RWPE1 (cell line): ENCODE measurements at places on chromosomes 12 and 14.

DNA sequence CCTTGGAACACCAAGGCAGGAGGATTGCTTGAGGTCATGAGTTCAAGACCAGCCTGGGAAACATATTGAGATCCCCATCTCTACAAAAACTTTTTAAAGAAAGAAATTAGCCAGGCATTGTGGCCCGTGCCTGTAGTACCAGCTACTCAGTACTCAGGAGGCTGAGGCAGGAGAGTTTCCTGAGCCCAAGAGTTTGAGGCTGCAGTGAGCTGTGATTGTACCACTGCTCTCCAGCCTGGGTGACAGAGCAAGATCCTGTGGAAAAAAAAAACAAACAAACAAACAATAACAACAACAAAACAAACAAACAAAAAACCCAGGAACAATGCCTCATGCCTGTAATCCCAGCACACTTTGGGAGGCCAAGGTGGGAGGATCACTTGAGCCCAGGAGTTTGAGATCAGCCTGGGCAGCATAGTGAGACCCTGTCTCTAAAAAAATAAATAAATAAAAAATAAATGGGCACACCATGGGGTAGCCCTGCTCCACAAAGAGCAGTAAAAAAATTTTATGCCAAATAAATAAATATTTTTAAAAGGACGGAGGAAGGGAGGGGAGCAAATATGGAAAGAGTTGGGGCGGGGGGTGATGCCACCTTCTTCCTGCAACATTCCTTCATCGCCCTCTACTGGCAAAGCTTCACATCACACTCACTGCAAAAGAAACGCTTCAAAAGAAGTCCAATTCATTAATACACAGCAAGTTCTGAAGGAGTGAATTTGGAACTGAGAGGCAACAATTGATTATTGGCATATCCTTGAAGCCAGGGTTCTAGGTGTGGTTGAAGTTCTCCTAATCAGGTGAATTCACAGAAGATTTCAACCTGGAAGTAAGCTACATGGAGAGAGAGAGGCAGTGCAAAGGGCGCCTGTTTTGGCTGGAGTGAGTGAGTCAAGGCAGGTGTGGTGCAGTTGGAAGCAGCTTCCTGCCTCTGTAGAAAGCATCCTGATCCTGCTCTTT is 8.8 kb upstream of the GNPTAB start:
- peak; percentile 63 for DNase-seq

DNA sequence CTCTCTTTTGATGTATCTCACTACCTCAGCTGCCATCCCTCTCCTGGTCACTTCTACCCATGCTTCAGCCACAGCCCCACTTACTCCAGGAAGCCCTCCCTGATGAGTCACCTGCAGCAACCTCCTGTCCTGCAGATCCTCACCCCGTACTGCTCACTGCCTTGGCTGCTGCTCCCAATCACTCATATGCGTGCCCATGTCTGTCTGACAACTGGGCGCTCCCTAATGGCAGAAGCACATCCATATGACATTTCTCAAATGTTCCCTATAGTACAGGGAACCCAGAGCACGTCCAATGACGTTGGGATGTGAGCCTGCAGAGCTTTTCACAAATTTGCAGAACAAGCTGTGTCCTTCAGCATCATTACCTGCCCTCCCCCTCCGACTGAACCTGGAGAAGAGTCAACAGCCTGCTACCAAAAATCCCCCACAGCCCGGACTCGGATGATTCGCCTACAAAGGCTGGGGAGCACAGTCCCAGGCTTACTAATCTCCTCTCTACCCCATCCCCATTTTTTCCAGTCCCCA is 90.0 kb downstream of the SINHCAF start:
- DNase-seq = no peak

DNA sequence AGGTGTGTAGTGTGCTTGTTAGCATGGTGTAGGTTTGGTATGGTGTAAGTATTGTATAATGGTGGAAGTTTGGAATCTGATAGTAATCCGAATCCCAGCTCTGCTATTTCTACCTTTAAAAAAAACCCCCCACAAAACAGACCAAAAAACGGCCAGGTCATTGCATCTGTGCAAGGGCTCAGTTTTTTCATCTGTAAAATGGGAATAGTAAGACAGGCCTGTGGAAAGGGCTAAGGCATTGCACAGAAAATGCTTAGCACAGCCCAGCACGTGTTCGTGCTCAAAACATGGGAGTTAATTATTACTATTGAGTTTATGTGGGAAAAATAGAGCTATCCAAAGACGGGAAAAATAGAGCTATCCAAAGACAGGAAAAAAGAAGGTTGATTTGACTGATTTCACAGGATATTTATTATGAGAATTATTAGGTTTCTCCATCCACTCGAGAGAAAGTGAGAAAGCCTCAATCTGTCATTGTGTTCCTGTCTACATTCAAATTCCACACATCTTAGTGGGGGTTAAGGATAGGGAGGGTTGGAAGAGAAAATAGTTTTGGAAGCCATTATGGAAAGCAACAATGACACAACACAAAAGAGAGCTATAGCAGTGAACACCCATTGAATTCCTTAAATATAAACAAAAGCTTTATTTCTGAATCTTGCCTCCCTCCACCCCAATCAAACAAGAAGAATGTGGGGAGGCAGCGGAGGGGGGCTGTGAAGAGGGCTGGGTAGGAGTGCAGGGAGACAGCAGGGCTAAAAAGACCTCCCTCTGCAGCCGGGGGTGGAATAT is 126.8 kb upstream of the MAX start:
- DNase-seq = no peak

GRCh38 chr14:69226178-69226577 is 33.8 kb upstream of the GALNT16 start:
- no peak for DNase-seq

DNA sequence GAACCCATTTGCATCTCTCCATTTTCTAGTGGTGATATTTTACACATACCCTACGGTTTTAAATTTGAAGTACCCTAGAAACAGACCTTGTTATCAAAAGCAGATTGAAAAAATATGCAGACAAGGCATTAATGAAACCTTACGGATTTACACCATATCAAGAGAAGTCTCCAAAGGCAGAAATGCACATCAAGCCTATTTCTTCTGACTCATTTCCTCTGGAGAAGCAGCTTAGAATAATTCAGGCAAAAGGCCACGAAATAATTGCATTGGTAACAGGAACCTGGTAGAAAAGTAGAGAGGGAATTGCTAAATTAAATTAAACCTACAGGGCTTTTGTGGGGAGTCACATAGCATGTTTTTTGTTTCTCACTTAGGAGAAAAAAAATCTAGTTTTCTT is 34.7 kb downstream of the KICS2 start:
- no peak for DNase-seq

GRCh38 chr14:74638066-74638465 is 26.0 kb upstream of the LTBP2 start:
- no peak for DNase-seq

GRCh38 chr12:62631471-62632410 is 165.1 kb downstream of the MON2 start:
- DNase-seq = peak; percentile 46

DNA sequence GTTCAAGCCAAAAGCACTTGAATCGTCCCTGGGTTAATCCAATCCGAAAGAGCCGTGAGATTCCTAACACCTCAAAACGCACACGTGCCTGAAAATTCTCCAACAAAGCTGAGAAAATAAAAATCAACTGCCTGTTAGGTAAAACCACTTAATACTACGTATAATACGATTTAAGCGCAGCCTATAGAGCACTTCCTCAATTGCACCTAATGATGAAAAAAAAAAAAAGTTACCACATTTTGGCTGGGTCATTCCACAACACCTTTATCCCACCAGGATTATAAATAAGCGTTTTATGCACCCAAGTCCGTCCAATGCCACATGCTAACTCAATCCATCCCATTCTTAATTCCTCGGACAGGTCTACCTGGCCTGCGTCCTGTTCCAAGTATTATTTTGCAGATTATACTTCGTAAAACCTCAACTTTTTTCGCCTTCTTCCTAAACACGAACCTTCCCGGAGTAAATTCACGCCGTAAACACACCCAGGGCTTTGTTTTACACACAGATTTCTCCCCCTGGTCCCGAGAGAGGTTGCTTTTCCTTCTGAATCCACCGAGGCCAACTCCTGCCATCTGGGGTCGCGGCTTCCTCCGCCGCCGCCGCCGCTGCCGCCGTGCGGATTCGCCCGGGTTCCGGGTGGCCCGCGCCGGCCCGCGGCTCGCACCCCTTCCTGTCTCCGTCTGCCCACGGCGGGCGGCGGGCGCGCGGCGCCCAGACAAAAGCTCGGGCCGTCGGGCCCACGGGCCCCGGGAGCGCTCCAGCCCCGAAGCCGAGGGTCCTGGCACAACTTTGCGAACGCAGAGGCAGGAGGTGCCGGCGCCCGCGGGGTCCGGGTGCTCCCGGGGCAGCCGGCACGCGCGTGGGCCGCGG is 66.2 kb downstream of the RNF34 start:
- DNase-seq = no peak

DNA sequence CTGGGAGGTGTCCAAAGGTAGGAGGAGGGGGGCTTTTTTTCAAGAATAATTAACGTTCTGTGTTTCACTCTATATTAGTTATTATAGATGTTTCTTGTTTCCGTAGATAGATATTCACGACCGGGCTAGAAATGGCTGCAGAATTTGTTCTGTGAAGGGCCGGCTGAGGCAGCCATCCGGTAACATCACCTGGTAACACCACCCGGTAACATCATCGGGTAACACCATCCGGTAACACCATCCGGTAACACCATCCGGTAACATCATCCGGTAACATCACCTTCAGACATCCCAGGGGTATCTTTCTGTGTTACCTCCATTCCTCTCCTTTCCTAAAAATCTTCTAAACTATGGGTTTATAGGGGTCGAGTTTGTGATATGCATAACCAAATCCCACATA is 1336.7 kb upstream of the TMEM132C start:
- no peak for DNase-seq

DNA sequence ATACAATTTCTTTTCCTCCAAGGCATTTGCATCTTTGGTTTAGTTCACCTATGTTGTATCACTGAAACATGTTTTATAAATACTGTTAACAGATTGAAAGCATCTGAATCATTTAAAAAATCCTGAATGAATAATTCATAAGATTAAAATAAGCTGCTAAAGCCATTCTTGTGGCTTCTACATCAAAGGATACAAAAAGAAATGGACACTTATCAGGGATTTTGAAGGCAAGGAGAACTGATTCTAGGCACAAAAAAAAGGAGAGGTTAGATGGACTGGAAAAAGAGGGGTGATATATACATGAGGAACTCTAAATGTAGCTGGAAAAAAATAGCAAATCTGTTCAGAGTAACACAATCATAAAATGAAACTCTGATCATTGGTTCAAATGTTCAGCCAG is 5.8 kb upstream of the OVCH1 start:
- DNase-seq = no peak

DNA sequence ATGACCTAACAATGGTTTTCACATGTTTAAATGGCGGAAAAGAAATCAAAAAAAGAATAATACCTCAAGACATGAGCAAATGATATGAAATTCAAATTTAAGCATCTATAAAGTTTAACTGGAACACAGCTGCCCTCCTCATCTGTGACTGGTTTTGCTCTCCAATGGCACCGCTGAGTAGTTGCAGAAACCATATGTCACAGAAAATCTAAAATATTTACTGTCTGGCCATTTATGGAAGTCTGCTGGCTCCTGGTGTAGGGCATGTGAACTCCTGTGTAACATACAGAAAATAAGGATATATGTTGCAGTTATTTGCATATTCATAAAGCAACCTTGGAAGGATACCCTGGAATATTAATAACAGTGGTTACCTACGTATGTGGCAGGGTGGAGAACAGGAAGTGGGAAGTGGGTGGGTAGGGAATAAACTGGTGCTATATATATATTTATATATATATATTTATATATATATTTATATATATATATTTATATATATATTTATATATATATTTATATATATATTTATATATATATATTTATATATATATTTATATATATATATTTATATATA is 48.4 kb downstream of the LTBP2 start:
- no peak for DNase-seq

DNA sequence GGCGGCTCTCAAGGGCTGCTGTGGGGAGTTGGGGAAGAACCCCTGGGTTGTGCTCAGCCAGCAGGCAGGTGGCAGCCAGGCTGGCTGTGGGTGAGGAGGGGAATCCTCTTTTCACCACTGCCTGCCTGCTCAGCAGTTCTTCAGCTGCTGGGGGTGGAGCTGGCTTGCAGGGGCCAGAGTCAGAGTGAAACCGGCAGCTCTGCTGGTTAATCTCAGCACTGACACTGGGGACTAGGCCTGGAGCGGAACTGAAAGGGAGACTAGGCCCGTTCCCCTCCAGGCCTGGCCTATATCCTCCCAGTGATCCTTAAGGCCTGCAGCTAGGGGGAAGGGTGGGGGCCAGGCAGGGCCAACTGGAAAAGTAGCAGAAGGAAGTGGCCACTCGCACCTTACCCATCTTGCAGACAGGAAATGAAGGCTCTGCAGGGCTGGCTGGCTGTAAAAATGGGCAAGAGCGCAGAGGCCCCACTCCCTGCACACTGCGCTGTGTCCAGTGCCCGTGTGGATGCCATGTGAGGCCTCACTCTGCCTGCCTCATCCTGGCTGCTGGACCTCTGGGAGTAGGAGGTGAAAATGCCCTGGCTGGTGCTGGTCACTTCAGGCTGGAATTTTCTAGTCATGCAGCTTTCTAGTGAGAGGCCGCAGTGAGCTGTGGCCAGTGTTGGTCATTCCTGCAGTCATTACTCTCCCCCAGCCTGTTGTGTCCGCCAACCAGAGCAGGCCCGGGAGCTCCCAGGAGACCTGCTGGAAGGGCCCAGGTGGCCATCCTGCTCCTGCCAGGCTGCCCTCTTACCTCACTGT is 39.4 kb downstream of the SH2B3 start:
- no peak for DNase-seq

- no peak for DNase-seq
Observed at GRCh38 chr12:685388-685787, 22.1 kb upstream of the NINJ2 start.

DNA sequence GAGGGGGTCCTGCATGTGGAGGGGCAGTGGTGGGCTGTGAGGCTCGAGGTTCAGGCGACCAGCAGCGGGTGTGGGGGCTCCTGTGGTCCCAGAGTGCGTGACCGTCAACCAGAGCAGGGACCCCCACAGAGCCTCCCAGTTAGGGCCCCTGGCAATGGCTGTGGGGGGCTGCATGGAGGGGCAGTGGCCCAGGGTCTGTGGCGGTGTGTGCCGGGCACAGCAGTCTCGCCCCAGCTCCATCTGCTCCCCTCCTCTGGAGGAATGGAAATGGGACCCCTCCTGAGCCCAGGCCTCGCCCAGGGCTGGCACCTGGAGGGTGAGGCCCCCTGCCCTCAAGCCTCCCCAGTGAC is 210.8 kb upstream of the C14orf180 start:
- DNase-seq = no peak

DNA sequence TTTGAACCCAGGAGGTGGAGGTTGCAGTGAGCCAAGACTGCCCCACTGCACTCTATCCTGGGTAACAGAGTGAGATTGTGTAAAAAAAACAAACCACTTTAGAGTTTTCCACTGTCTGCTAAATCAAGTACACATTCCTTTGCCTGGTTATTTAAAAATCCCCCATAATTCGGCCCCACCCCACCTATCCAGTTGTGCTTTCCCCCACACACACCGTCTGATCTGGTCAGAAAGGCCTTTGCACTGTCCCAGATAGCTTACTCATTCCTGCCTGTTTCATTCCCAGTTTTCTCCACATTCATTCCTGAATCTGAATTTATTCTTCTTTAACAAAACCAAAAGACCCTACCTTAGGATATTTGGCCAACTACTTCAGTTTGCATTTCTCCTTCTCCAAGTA is 29.5 kb downstream of the NINJ2 start:
- DNase-seq = no peak

- DNase-seq = no peak
Observed at GRCh38 chr14:76697246-76697905, 63.9 kb upstream of the VASH1 start.

- no peak for DNase-seq
Observed at GRCh38 chr12:131894981-131895639, 688 bp downstream of the ULK1 start.

GRCh38 chr14:98945611-98946570 is 326.1 kb downstream of the BCL11B start:
- DNase-seq = no peak
